ENCODE measurements at places on chromosomes 12 and 14. TPM values are rescaled to one million over a fixed set of nuclear protein-coding genes. Genes with fewer than 3 reads are reported as not detected.
A peak's percentile ranks its signal among the peaks of the same experiment; 100 is the strongest.

DNA sequence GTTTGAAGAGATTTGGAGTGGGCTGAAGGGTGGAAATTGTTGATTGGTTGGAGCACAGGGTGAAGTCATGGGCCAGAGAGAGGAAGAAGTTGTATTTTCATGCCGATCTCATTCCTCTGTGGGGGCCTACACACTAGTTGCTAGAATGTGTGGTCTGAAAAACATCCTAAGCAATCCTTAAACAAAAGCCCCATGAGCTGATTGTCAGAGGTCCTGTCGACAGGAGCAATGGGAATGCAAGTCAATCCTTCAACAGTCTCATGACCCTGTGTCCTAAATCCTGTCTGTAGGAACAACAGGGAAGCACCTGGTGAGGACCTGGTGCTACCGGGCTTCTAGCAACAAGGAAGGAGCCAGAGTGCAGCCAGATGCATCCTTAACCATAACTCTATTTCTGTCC, 324.0 kb upstream of the TMEM132C start:
- DNase-seq: no peak

GRCh38 chr12:122203301-122204166, at the start of gene B3GNT4:
TSS of gene B3GNT4 (plus strand) at chr12:122203709. CDS start at chr12:122204619, 910 bp downstream.
- DNase-seq: peak; percentile 42

DNA sequence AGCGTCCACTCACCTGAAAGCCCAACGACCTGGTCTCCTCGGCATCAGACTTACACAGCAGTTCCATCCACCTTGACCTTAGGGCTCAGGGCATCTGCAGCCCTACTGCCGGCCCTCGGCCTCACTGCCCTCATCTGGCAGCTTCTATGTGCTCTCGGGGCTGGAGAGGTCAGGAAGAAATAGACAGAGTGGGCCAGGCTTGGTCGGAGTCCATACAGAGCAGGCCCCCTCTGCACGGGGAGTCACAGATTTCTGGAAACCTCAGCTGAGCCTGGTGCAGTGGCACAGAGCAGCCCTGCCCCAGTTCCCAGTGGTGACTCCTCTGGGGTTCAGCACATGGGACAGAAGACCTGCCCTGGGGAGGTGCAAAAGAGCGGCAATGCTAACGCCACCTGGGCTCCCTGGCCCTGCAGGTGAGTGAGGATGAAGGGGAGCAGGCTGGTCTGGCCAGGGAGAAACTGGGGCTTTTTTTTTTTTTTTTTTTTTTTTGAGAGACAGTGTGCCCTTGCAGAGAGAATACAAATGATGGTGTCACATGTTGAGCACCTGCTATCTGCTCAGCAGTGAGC, 190.1 kb upstream of the PRMT8 start:
- no peak for DNase-seq

DNA sequence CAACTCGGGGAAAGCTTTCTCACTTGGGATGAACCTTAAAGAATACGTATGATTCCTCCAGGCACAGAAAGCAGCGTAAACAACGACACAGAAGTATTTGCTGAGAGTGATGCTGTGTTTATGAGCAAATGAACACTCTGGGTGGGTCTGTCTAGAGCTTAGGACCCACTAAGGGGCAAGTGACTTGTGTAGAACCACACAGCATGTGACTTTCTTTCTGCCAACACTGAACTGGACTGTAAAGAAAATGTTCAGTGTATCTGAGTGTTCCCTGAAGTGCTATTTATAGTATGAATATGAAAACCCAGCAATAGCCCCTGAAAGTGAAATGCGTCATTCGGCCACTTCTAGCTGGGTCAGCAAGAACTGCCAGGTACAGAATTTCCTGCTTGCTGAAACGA, 78.5 kb downstream of the ST8SIA1 start:
- DNase-seq: no peak

- no peak for DNase-seq
These were observed 578 bp downstream of the DCAF5 start for GRCh38 chr14:69152181-69152901.

DNA sequence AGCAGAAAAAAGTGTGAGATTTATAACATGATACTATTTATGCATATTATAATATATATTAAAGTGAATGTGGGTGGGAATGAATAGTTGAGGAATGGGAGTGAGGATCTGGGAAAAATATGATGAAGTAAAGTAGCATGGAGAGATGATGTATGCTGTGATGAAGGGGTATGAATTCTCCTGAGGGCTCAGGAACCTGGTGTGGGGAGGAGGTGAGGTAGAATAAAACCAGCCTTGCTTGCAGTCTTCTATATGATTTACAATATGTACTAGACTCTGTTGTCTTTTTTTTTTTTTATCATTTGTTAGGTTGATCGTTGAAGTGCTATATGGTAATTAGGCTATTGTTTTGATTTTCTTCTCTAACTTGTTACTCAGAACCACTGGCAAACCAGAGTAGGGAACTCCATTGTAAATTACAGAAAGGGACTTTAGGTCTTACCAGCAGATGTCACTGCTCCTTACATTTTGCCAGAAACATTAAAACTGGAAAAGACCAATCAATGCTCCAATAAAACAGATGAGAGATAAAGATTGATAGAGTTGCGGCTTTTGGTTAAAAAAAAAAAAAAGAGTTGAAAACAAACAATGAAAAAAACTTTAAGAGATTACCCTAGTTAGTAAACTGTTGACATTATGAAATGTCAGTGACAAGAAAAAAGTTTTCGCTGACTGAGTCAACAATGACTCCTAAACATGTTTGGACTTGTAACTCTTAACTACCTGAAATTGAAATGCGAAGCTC, 39.9 kb downstream of the ATL1 start:
- no peak for DNase-seq

DNA sequence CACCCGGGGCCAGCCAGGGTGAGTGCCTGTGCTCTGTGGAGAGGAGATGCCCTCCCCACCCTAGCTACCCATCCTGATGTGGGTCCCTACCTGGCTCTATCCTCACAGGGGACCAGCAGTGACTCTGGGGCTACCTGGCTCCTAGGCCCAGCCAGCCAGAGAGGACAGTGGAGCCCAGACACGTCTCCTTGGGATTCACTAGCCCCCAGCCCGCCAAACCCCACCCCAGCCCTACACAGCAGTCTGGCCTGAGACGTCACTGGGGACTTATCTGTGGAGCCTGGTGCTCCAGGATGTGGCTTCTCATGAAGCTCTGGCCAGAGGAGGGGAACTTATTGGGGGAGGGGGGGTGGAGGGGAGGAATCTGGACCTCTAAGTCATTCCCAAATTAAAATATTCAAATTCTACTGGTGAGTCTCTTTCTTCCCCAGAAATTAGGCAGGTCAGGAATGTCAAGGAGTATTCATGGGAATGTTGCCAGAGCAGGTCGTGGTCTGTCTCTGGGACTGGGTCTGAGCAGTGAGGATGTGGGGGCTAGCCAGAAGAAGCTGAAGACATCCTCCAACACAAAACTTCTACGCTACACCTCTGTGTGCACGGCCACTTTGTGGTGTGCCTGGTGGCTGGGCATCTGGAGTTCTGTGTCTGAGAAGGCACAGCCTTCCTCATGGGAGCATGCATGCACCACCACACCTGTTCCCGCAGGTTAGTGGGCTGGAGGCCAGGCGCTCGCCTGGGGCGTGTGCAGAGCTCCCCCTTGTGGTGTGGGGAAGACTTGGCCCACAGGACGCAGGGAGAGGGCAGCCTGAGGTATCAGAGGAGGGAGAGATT, 2.7 kb downstream of the CMTM5 start:
- DNase-seq: peak; percentile 65

GRCh38 chr14:51780741-51781140, 79.7 kb upstream of the GNG2 start:
- no peak for DNase-seq

GRCh38 chr12:123482876-123483275, 24.9 kb downstream of the SNRNP35 start:
- DNase-seq: no peak

DNA sequence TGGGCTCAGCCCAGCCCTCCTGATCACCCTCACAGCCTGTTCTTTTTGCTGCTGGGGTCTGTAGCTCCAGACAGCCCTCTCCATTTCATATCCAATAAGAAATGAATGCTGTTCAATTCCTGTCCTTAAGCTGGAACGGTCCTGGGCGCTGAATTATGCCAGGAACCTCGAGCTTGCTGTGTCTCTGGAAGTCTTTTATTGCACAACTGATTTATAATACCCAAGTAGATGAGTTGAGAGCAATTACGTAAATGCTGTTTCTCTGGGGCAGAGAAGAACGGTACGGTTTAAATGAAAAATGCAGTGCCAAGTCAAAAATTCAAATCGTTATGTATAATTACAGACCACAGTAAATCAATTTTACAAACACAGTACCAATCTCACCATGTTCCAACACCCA, 161.0 kb downstream of the SAMD4A start:
- no peak for DNase-seq

DNA sequence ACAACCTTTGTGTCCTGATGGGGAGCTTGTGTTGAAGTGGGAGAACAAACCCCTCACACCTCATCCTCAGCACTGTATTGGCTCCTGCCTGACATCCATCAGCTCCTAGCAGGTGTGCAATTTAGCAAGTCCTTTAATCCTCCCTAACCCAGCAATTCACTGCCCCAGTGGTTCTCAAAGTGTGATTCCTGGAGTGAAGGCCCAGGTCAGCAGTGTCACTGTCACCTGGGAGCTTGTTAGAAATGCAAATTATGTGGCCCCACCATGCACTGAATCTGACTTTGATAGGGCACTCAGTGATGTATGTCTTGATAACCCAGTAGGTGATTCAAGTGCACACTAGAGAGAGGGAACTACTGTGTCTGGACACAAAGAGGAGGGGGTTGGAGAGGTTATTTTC, 133.6 kb downstream of the FGD4 start:
- DNase-seq: no peak

DNA sequence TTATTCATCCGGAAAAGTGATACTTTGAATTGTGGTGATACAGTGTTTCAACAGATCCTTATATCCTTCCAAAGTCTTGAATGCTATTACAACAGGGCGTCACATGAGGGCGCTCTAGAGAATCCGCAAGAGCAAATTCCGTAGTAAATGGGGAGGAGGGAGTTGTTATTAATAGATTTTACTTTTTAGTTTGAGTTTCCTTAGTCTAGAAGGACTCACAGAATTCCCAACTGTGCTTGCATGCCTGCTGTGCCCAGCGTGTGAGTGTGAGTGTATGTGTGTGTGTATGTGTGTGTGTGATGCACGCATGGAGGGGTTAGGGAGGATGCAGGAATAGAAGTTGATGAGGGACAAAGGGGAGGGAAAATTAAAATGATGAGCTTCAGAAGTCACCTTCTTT, 375.3 kb downstream of the C12orf75 start:
- no peak for DNase-seq

GRCh38 chr14:21078726-21079125, 8.6 kb downstream of the ARHGEF40 start:
- DNase-seq: no peak

GRCh38 chr12:115155665-115156645, 472.0 kb upstream of the TBX3 start:
- DNase-seq: no peak

DNA sequence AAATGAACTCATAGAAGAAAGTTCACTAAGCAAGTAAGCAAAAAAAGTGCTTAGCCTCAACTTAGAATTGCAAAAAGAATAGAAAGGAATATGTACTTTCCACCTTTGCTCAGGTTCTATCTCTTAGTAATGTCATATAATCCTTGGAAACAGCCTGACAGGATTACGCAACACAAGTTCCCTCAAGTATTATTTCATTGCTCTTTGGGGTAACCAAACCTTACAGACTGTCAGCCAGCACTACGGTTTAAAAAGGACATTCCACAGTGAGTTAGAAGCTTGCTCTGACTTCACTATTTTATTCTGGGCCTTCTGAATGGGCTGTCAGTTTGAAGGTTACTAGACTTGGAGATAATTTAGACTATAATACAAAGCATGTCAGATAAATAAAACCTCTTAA, 264.0 kb downstream of the ATXN7L3B start:
- no peak for DNase-seq

GRCh38 chr14:105414456-105415371, 4.9 kb upstream of the MTA1 start:
- DNase-seq: peak; percentile 59

DNA sequence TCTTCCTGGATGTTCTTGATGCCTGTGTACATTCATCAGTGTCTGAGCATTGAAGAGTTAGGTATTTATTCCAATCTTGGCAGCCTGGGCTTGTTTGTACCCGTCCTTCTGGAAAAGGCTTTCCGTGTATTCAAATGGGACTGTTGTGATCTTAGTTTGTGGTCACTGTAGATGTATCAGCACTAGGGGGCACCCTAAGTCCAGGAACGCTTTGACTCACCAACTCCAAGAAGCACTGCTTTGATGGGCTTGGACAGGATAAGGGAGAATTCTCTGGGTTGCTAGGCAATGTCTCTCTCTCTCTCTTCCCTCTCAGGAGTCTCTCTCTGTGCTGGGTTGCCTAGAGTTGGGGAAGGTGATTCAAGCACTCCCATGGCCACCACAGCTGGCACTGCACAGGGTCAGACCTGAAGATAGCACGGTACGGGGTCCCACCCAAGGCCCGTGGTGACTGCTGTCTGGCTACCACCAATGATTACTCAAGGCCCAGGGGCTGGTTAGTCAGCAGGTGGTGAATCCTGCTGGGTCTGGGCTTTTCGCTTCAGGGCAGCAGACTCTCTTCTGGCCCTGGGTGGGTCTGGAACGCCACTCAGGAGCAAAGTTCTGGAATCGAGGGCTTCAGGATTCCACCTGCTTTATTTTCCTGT, 211.1 kb upstream of the RGS6 start:
- DNase-seq: no peak

DNA sequence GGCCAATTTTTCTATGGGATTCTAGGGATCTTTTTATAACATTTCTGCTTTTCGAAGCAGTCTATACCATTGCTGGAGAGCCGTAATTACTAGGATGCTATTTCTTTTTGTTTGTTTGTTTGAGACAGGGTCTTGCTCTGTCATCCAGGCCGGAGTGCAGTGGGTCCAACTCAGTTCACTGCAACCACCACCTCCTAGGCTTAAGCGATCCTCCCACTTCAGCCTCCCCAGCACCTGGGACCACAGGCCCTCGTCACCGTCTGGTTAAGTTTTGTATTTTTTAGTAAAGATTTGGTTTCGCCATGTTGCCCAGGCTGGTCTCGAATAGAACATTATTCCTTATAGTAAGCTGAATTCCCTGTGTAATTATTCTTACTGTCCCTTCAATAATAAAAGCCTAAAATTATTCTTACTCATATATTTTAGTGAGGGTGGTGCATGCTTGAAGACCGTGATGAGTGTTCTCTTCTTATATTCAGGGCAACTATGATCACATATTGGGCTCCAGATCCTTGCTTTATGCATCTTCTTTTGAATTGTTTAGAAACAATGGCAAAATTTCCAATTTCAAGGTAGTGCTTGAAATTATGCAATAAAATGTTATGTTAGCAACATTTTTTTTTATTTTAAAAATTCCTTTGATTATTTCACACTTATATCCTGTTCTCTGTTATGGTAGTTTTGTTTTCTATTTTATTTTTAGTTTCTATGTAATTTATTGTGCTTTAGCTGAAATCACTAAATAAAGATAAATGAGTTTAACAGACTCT, 66.2 kb downstream of the CRADD start:
- DNase-seq: no peak

The ASCL1 gene
- total RNA-seq: 8.3 TPM

The DERA gene
- total RNA-seq: 41.9 TPM

The CARMIL3 gene
- 4.9 TPM for total RNA-seq

The KRT3 gene
- not detected for total RNA-seq

The ABCD4 gene
- 155 TPM for total RNA-seq

The ZNF268 gene
- total RNA-seq: 34.5 TPM

The GALNT16 gene
- 9.5 TPM for total RNA-seq

All from progenitor cell of endocrine pancreas (in vitro differentiated cells).